ENCODE measurements at places on chromosomes 2 and 18.

DNA sequence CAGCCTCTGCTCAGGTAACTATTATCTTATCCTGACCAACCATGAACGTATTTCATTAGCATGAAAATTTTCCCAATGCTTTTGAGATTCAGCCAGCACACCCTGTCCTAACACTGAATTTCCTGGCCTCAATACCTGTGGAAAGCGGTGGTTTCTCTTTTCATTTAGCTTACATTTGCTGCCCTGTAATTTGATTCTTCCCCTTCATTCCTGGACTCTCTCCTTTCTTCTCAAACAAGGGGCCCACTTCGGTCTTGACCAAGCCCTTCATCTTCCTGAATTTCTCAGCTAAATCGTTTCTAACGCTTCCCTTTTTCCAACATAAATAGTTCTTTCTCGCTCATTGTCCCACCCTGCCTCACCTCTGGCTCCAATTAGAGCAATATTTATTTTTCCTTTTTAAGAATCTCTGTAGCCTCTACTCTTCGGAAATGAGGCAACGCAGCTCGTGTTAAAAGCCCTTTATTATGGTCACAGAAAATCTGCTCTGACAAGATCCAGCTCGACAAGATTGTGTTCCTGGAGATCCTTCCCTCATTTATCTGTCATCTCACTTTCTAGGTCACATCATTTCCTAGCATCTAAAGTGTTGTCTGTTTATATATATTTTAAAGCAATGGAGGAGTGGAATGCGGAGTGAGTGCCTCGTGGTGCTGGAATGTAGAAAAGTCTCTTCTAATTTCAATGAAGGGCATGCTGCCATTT is 49.5 kb upstream of the BCL11A start:
- DNase-seq = no peak

DNA sequence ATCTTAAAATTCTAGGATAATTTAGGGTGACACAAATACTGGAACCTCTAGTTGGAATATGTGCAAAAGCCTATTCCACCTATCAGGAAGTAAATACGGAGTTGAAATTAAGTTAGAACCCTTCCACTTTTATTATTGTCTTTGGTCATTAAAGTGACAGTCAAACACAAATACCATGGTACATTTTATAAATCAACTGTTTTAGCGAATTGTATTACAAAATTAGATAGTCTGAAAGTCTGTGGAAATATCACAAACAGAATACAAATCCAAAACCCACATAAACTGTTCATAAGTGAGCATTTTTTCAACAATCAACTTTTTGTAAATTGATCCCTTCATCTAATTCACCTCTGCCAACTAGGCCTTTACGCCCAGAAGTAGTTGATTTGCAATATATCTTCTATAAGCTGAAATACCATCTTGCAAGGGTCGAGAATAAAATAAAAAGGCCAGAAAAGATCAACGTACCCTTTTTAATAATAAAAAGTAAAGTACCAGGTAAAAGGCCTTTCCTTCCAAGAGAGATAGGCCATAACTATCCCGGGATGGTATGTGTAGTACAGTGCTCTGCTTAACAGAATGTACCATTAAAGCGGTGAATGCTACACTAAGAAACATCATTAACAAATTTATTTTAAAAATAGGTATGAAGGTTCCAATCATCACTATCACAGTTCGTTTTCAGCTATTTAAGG is 1.3 kb downstream of the USP34 start:
- DNase-seq = no peak

- DNase-seq = no peak
Measured at GRCh38 chr2:175687465-175687864, 314.6 kb downstream of the LNPK start.

- DNase-seq = peak; percentile 89
Measured at GRCh38 chr2:88627856-88628570, 749 bp upstream of the EIF2AK3 start.

DNA sequence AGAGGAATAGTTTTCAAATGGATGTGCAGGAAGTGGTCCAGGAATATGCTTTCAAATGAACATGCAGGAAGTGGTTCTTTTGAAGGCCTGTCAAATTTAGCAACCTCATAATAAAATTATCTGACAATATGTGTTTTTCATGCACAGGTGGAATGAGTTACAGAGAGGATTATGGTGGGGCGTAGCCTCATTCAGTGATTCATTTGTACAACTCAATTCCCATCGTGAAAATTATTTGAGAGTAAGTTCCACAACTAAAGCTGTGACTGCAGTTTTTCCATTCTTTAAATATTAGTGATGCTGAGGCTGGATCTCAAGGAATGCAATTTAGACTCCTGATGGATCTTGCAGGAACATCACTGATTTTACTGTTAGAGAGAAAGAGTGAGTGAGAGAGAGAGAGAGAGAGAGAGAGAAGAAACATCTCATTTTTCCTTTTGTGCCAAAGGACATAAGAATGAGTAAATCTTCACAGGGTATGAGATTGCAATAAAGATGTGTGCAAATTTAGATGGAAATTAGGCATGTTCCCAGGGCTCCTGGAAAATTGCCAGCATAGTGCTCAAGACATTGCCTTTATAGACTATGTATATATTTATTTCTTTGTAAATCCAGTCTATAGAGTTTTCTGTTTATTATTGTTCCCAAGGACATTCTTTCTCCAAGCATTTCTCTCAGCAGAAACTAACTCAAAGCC is 394.9 kb upstream of the ZEB2 start:
- DNase-seq = no peak

DNA sequence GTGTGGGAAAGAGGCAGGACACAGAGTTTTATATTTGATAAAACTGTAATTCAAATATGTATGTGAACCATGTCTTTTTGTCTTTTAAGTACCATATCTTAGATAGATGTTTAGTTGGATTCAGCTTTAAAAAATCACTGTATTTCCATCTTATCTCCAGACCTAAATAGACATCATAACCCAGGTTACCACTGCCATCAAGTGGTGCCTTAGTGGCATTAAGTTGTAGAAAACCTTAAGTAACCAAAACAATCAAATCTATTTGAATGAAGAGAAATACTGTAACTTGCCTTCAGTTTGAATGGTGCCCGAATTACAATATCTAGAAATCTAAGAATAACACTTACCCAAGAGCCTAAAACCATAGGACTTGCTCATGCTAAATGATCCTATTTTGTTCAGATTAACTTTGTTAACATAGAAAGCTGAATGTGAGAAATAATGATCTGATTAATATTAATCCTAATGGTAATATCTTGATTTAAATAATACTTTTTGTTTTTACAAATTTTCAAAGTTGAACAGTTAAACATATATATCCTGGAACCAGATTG is 92.5 kb upstream of the MAP2 start:
- no peak for DNase-seq

DNA sequence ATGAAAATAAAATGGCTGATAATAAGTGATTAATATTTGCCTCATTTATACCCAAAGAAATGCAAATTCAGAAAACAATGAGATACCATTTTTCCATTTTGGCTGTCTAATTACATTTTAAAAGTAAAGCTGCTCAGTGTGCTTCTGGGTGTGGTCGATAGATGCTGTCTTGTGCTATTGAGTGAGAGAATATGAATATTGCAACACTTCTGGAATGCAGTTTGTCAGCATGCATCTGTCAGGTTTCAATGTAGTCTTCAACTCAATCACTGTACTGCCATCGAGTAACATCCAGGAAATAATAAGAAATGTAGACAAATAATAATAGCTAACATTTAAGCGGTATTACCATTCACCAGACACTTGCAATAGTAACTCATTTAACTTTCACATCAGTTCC is 3.9 kb downstream of the IL18R1 start:
- DNase-seq = no peak

DNA sequence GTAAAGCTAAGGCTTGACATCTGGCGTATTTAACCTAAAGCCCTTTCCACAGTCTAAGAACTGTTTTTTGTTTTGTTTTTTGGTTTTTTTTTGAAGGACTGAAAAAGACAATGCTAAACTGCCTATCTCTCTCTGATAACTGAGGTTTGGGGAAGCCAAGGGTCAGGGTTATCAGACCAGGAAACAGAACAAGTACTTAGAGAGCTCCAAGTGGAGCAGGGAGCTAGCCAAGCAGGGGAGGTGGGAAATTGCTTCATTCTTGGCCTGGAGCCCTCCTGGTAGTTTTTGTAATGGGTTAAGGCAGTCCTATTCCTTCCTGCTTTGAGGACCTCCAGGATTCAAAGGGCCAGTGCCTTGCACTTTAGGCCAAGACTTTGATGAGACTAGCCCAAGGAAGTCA is 154.3 kb upstream of the LTBP1 start:
- DNase-seq = no peak

GRCh38 chr2:176130147-176130956 is 847 bp downstream of the HOXD8 start:
- no peak for DNase-seq

- DNase-seq = no peak
Measured at GRCh38 chr18:58788470-58788869, 76.2 kb upstream of the ZNF532 start.

DNA sequence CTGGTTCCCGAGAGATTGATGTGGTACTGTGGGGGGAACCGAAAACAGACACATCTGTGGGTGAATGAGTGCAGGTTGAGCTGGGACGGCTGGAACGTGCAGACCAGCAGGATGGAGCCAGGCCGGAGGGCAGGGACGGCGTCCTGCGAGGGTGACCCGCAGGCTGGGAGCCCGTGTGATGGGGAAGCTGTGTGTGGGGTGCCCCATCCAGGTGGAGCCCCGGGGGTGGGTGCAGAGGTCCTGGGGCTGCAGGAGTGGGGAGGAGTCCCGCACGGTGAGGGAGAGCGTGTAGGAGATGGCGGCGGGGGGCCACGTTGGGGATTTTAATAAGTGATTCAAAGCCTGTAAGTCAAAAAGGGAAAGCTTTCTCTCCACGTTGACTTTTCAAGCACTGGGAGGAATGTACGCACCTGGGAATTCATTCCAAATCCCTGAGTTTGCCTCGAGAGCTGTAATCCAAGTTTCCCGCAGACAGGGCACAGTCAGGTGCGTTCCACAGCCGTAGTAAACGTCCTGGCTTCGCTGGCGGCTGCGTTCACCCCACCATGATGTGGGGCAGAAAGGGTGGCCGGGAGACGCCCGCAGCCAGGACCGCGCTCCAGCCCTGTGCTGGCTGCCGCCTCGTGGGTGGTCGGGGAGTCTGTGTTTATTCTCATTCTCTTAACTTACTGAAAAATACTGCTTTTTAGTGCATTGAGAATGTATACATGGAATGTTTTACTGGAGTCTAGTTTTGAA is 54.0 kb downstream of the NFATC1 start:
- DNase-seq = no peak

Data from caudate nucleus (tissue), 63 donors.